ENCODE measurements at places on chromosomes 7 and 10.
A peak's percentile ranks its signal among the peaks of the same experiment; 100 is the strongest.

DNA sequence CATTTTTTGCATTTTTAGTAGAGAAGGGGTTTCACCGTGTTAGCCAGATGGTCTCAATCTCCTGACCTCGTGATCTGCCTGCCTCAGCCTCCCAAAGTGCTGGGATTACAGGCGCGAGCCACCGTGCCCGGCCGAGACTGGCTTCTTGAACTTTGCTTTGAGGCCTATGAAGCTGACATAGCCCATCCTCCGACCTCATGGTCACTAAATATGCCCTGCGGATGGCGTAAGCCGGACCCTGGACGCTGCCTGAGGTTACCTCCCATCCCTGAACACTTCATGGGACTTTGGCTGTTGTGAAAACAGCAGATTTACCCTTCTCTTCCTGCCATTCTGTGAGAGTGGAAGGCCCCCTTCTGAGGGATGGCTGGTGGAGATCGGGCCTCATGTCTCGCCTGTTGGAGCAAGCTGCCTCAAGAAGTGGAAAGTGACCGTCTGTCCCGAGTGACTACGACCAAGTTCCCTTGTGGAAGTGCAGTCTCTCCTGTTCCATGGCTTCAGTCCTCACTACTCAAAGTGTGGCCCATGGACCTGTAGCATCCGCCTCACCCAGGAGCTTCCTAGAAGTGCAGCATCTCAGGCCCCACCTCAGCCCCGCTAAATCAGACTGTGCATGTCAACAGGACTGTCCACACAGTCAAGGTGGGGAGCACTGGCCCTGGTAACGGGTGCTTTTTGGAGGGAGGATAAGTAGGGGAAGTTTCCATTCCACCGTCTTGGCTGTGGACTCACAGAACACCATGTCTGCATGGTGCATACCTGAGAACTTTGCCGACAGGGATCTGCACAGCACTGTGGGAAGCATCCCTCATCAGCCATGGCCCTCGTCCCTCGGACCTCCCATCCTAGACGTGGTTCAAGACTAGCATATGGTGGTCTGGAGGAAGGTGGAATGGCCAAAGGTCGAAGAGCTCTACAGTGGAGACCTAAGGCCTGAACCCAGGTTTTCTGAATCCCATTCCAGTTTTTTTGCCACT lies 210.5 kb upstream of the SHH start:
- DNase-seq, result no peak

DNA sequence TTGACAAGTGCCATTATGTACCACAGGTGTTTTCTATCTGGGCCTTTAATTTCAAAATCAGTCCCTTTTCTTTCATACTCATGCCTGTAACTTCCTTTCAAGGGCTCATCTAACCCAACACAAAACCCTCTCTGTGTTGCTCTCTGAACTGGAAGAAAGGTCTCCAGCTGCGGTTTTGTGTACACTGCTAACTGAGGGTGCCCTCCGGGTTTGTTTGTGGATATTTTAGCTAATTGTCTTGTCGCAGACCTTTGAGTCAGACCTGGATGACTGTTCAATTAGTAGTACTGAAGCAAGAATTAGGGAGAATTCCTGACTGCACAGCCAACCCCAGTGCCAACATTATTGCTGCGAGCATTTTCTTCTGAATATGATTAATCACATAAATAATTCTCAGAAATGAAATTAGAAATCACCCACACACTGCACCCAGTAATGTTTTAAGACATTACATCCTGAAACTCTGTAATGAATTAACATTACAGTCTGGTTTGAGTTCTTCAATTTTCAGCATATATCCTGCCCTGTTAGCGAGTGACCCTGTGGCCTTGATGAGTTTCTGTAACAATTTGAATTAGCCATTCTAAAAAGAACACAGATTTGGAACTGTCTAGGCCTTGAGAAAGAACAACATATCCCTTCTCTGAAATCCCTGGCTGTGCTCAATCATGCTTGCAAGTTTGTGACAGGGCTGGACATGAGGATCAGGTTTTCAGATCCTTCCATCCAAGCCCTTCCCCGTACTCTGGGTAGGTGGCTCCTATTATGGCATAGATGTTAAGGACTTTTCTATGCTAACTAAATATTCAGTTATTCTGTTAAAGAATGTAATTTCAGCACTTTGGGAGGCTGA lies 460.1 kb downstream of the PLXDC2 start:
- DNase-seq, result peak; percentile 58

- DNase-seq, result no peak
Observed at GRCh38 chr10:103627111-103627892, 133.8 kb downstream of the NEURL1 start.

DNA sequence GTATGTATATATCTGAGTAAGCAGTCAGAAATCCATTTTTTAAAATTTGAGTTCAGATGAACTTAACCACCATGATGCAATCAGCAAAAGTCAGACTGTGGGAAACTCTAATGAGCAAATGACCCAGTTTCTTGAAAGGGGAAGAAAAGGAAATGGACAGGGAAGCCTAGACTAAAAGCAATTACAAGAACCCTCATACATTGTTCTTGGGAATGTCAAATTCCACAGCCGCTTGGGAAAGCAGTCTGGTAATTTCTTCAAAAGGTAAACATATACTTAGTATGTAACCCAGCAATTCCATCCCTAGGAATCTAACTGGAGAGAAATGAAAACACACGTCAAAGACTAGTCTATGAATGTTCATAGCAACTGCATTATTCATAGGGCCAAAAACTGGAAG lies 16.4 kb upstream of the FOXK1 start:
- no peak for DNase-seq

- no peak for DNase-seq
Observed at GRCh38 chr10:6610647-6611046, 30.6 kb upstream of the PRKCQ start.

DNA sequence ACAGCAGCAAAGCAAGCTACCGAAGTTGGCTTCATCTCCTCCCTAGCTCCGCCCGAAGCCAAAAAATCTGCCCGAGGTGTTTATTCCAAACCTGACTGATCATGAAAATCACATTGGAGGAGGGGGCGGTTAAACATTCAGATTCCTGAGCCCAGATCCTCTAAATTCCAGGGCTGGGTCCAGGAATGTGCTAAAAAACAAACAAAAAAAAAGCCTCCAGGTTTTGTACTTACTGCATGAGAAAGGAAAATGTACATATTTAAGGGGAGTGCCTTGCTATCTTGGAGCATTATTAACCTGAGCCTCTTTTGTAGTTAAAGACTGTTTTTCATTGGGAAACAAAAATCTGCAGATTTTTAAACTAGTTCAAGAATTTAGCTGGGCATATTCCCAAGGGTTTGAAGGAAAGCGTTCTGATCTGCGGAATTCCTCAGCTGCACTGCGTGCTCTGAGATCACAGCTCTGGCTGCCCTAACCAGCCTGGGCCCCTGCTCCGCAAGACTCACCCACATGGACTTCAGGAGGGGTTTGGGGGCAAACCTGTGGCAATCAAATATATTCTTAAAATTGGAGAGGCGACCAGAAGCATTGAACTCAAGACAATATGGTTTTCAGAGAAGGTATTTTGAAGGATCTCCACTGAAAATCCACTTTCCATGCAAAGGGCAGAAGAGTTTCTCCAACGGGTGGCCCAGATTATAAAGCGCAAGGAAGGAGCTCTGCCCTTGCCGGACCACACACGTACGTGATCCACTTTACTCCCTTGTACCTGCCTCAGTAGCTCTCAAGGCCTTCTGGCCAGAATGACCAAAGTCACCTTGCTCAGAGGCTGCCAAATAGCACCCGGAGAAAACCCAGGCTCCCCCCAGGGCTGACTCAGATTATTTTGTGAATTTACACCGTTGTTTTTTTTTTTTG lies 10.0 kb upstream of the TNS3 start:
- no peak for DNase-seq

DNA sequence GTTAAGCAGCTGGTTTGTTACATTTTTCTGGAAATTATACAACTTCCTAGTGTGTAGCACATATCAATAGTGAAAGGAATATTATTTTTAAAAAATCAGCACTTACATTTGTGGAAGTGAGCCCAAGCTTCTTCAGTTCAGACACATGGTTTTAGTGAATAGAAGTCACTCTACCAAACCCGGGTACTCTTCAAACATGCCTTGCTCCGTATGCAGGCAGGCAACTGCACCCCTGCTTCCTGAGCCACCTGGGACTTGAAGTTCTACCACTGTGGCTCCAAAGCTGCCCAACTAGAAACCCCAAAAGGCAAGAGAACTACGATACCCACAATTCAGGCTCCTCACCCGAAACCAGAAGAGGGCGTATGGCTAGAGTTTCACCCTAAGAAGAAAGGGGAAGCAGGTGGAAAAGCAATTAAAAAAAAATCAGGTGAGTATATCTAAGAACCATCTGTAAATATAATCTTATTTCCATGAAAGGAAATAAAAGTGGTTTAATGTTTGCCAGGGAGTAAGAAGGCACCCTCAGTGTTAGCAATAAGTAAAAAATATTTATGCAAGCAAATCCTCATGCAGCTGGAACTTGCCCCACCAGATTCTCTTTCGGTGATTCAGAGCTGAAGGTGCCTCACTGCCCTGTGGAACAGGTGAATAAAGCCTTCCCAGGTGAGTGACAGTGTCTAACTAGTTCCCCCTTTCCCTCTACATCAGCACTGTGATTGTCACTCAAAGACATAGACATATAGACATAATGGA lies at the start of gene MACC1:
MACC1 (minus strand) TSS at position 192 of the 756 bp plus-strand sequence. CDS start 55,522 bp downstream, outside the sequence.
- DNase-seq, result no peak

DNA sequence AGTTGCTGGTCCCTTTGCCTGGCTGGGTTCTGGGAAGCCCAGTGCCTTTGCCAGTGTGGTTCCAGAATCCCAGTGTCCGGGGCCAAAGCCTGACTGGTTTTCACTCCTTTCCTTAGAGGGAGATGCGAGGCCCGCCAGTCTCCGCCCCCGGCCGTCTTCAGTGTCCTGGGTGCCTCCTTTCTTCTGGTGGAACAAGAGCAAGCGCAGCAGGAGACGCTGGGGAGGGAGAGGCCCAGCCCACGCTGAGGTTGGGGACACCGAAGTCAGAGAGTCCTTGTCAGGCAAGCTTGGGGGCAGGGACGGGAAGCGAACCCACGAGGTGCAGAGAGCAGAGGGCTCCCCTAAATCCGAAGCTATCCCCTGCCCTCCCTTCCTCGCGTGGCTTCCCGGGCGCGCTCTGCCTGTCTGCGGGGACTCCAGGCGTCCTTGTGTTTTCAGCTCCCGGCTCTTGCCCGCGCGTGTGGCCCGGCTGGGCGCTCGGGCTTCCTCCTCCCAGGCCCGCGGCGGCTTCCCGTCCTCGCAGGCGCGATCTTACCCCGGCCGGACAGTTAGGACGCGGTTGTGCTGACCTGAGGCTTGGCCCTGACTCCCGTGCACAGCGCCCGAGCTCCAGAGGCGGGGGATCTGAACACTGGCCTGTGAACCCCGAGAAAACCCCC lies 60.6 kb upstream of the UBE3C start:
- no peak for DNase-seq

DNA sequence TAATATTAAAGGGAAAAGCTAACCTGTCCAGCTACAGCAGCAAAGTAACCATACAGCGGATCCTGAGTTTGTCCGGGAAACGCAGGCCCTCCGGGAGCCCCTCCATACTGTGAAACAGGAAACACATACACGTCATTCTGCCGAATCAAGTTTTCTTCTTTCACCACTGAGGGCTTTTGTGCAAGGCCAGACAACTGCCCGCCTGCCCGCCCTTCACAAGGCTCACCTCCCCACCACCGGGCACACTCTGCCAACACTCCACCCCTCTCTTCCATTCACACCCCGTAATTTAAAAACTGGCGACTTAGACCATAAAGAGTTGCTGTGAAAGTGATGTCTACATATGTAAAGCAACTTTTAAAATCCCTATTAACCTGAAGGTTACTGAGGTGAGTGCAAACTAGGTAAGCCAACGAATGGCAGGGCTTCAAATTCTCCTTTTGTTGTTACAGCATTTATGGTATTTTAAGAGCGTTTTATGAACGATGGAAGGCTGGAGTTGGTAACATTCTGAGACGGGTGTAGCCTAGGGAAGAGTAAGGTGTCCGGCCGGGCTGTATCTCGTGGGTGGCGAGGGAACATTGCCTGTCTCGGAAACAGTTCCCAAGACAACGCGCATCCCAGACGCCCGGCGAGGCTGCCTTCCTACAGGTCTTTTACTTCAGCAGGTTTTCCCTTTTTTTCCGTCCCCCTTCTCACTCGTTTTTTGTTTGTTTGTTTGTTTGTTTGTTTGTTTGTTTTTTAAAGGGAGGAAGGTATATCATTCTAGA lies 817 bp downstream of the SRI start:
- DNase-seq, result peak; percentile 74

- peak; percentile 46 for DNase-seq
Observed at GRCh38 chr10:35502692-35503091, 102.4 kb upstream of the GJD4 start.

GRCh38 chr10:80530251-80530650 lies 7.5 kb upstream of the SH2D4B start:
- peak; percentile 81 for DNase-seq

DNA sequence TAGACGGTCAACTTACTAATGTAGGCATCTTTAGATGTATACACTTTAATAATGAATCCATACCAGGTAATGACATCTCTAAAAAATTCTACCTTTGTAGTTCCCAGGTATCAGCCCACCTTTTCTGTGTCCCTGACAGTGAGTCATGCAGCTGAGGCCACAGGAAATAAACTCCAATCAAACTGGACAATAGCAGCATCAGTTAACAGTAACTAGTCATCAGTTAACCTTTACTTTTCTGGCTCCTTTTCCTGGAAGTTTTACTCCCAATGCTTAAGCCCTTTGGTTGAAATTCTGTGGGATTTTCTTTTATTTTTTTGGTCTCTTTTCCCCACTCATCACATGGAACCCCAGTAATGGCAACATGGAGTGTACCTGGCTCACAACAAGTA lies 617.6 kb downstream of the SORCS3 start:
- DNase-seq, result no peak

DNA sequence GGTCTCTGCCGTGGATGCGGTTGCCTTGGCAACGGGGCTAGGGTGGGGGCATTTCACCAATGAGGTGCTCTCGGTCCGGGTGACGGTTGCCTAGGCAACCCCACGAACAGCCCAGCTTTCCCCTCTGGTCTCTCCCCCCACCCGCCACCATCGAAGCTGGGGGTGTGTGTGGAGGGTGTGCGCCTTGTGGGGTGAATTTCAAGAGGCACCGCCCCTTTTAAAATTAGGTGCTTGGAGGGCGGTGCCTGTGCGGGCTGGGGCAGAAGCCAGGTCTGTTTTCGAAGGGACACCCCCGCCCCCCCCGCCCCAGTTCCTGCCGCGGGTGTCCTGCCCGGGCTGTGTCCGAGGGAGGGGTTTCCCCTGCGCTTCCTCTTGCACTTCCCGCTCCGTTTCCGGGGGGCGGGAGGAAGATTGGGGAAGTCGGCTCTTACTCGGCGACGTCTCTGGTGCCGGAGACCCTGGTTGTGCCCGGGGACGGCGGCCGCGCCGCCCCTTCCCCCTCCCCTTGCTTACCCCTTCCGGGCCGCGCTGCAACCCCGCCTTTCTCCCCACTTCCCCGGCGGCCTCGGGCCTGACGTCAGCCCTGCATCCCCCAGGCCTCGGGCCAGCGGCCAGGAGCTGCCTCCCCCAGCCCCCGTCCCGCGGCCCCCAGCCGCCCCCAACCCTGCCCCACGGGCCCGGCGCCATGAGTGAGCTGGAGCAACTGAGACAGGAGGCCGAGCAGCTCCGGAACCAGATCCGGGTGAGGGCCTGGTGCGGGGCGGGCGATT lies 2.2 kb downstream of the GNB2 start:
- peak; percentile 61 for DNase-seq

DNA sequence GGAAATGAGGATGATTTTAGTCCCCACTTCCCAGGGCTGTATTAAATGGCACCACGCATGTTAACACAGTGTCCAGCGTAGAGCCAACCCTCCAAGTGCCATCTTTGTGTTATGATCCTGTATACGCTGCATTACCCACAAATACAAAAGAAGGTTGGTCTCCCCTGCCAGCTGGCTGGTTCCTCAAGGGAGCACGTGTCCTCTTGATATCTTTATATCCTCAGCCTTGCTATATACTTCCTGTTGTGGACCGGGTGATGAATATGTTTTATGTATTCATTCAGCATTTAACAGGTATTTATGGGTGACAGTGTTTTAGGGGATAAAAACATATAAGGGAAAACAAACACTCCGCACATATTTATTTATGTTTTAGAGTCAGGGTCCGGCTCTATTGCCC lies 23.2 kb upstream of the PRRT4 start:
- DNase-seq, result no peak

Measured in pons (tissue), 1 donor.